Right lobe of liver (tissue), 6 donors: ENCODE measurements at places on chromosomes 7 and 10.
A peak's percentile ranks its signal among the peaks of the same experiment; 100 is the strongest.

DNA sequence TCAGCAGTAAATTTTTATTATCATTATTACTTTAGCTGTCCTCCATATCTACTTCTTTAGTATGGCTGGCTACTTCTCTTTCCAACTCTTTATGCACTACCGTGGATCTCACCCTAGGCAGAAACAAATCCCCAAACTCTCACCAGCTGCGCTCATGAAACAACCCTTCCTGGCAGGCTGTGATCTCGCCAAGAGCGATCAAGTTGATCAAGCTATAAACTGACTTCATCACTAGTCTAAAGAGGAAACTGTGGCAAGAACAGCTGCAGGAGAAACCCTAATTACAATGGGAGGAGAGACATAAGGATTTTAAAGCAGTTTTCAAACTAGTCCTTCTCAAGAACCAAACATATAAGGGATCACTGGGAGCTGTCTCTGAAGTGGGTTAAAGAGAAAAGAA is 160.5 kb upstream of the PRSS58 start:
- no peak for DNase-seq

- DNase-seq, result no peak
Observed at GRCh38 chr10:69723653-69724052, 78.1 kb upstream of the COL13A1 start.

- no peak for DNase-seq
Observed at GRCh38 chr10:95300022-95300539, 9.3 kb upstream of the PDLIM1 start.

DNA sequence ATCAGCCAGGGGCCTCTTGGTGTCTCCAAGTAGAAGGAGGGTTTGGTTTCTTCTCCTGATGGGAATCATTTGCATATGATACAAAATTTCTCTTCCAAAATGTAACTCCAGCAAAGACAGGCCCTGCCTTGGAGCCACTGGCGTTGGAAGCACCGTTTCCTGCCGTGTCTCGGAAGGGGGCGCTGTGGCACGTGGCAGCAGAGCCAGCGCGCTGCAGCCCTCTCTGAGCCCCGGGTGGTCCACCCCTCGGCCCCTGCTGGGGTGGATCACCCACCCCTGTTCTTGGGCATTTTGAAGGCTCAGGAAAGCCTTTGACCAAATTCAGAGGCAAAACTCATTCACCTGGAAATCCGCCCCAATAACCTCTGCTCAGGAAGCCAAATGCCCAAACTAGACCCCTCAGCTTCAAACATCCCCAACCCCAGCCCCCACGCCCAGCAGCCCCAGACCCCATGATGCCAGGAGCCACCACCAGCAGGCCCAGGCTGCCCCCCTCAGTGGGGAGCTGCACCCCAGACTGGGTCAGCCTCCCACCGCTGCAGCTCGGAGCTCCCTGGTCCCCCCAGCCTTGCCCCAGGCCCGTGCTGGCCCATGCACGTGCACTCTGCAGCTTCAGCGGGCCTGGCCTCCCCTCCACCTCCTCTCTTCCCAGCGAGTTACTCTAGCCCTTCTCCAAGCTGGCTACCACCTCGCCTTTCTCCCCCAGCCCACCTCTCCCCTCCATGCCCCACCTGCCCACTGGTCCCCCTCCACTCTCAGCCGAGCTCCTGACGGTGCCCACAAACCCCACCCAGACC is 29.5 kb upstream of the ELFN1 start:
- DNase-seq, result peak; percentile 27

DNA sequence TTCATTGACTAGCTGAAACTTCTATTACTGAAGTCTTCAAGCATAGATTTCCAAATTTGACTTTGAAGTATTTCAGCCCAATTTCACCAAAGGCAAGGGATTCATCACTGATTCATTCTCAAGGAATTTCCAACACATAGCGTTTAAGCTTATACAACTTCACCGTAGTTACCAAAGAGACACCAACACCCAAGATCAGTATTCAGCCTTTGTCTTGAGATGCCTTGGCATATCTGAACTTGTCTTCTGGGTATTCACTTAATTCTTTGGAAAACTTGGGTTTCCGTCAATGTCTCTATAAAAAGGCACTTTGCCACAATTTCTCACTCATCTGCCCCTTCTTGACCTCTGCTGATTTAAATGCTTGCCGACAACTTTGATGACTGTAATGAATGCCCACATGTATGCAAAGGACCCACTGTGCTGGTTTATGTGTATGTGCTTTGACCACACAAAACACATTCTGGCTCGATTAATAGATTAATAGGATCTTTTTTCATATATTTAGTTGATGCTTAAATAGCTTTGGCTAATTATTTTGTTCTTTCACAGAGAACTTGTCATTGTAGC is 49.6 kb downstream of the TES start:
- DNase-seq, result no peak

DNA sequence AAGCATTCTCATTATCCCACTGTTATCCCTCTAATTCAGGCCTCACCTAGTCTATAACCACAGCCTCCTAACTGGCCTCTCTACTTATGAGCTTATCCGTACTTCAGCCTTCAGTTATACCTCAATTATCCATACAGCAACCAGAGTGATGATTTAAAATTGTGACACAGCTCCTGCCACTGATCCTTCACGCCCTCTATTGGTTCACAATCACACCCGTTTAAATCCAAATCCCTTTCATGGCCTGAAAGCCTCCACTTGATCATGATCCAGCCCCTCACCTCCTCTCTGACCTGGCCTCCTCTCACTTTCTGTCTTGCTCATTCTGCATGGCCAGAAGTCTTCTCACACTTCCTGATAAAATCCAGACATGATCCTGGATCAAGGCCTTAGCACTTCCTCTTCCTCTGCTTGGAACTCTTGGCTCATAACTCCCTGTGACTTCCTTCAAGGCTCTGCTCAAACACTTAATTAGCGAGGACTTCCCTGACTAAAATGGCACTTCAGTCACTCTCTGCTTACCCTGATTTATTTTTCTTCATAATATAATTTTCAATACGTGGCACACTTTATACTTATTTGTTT is 19.0 kb upstream of the TMEM26 start:
- no peak for DNase-seq

DNA sequence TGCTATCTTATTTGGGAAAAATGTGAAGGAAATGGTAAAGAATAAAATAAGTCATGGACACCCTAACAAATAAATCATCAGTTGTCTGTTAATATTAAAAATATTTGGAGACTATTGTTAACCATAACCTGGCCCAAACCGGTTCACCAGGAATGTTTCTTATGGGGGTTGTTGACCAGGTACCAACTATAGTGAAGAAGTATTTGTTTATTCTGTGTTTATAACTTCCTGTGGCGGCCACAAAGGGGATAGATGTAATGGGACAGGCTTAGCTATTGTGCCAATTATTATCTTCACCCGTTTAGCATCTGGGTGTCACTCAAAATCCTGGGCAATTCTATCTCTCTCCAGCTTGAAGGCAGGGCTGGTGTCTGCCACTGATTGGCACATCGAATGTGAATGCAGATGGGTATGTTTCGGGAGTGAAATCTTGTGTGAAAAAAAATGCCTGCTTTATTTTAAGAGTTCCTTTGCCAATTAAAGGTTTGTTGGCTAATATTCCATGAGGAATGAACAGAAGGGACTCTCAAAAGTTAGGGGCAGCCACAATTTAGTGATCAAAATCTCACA is 500.9 kb downstream of the ARL4A start:
- DNase-seq, result no peak

GRCh38 chr7:70091362-70091761 is 493.1 kb downstream of the AUTS2 start:
- no peak for DNase-seq

GRCh38 chr10:97689559-97690020 is 2.5 kb upstream of the AVPI1 start:
- DNase-seq, result peak; percentile 22

- no peak for DNase-seq
Observed at GRCh38 chr7:142566271-142566670, 183.0 kb upstream of the PRSS1 start.

GRCh38 chr7:3260401-3260715 is 40.7 kb upstream of the SDK1 start:
- DNase-seq, result no peak
